ENCODE measurements at places on chromosomes 13 and 19.

- no peak for DNase-seq
Measured at GRCh38 chr13:68976287-68976686, 1131.3 kb upstream of the ATXN8OS start.

DNA sequence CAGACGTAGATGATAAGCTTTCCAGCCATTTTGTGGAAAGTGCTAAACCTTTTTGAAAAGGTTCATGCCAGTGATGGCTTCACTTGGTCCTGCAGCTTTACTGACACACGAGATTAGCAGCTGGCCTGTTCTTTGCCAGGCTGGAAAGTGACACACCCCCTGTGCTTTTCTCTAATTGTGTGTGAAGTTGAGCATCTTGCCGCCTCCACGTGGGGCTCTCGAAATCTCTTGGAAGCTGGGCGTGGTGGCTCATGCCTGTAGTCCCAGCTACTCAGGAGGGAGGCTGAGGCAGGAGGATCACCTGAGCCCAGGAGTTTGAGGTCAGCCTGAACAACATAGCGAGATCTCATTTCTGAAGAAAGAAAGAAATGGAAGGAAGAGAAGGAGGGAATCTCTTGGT is 25.3 kb upstream of the EHD2 start:
- DNase-seq: no peak

DNA sequence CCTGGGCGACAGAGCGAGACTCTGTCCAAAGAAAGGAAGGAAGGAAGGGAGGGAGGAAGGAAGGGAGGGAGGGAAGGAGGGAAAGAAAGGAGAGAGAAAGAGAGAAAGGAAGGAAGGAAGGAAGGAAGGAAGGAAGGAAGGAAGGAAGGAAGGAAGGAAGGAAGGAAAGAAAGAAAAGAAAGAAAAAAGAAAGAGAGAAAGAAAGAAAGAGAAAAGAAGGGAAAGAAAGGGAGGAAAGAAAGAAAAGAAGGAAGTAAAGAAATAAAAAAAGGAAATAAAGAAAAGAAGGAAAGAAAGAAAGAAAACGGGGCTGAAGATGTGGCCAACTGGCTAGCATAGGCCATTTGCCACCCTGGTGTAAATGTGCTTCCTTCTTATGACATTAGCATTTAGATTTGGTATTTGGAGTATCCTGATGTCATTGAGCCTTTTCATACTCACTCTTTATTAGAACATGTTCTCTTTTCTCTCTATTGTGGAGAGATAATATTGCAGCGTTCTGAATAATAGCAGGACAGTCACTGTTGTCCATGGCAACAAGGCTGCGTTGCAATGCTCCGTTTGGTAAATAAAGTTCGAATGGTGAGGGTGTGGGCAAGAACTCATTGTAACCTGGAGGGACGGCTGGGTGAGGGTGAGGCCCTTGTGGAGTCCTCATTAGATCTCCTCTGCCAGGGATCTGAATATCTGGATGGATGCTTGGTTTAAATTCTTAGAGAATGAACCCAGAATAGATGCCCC is 173.9 kb upstream of the UBL3 start:
- no peak for DNase-seq

DNA sequence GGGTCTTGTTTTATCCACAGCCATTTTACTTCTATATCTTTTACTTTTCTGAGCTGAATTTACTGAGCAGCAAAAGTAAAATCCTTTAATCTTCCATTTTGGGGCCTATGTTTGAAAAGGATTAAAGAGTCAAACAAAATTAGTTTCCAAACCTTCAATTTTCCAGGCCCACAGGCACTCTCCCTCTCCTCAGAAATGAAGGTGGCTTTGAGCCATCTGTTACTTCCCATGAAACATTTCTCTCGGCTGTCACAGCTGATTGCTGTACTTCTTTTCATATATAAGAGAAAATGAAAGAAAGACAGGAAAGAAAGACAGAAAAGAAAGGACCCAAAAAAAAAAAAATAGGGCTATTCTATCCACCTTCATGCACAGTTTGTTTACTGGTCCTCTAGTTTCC is 194.9 kb downstream of the LACC1 start:
- DNase-seq: no peak

GRCh38 chr19:32396046-32396652 is 9.4 kb upstream of the DPY19L3 start:
- DNase-seq: no peak

DNA sequence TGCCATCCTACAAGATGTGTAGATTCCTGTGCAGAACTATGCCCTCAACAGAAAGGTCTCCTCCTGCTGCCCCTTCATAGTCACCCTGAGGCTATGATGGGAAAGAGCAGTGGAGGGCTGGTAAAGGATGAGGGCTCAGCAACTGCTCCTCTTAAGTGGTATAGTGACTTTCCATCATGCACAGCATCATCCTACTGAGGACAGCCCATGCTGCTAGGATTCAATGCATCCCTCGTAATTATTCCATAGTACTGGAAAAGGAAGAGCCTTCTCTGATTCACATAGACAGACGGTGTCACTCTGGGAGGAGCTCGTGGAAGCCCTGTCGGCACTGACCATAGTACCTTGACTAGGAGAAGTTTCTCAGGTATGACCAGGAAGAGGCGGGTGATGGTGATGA is 47.6 kb upstream of the IRS2 start:
- DNase-seq: no peak

- DNase-seq: no peak
Measured at GRCh38 chr19:37692956-37693620, 26.5 kb downstream of the ZNF607 start.

- no peak for DNase-seq
Measured at GRCh38 chr13:100828226-100828625, 153.6 kb upstream of the TMTC4 start.

DNA sequence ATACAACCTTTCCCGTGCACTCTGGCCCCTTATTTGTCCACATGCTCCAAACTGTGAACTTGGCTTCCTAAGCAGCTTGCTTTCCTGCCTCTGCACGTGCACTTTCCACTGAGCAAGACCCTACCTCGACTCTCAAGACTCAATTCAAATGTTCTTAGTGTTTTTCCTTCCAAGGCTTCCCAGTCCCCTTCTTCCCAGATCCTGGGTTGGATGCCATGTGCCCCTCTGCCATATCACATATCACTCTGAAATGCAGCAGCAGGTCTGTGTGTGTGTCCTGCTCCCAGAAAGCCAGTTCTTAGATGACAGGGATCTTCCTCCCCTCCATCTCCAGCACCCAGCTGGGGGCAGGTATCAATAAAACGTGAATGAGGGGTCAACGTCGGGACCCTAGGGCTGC is 3.0 kb downstream of the ZNF557 start:
- DNase-seq: no peak

GRCh38 chr19:51364200-51365106 is 1.7 kb downstream of the ETFB start:
- DNase-seq: no peak

Data from LNCaP clone FGC (cell line).